Tongue (tissue), 3 donors: ENCODE measurements at places on chromosomes 6 and 20. TPM values are rescaled to one million over a fixed set of nuclear protein-coding genes. Genes with fewer than 3 reads are reported as not detected.

GRCh38 chr6:8627085-8627861 is 191.9 kb upstream of the SLC35B3 start:
- DNase-seq: peak; percentile 18

VNN1 gene
- total RNA-seq: 0.31 TPM

DNA sequence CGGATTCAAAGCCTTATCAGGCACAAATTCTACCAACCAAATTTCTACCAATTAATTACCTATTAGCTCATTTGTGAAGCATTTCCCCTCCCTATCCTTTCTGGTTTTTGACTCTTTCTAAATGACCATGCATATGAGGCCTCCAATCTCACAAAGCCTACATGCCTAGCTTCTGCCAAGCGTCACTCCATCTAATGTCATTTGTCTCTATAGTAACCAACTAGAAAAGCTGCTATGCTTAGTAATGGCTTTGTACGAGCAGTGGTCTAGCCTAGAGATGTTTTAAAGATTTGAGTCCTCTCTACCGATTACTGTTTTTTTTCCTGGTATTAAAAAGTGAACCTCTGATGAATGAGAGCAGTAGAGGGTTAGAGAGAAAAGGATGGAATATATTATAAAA is 4.8 kb upstream of the ASF1A start:
- no peak for DNase-seq

IP6K3 gene
- total RNA-seq: 41.4 TPM

GJE1 gene
- total RNA-seq: not detected

- DNase-seq: peak; percentile 35
These were observed 176.7 kb downstream of the HACE1 start for GRCh38 chr6:104682722-104683643.

RAET1L gene
- 3.3 TPM for total RNA-seq

MRAP2 gene
- 32.9 TPM for total RNA-seq

DNA sequence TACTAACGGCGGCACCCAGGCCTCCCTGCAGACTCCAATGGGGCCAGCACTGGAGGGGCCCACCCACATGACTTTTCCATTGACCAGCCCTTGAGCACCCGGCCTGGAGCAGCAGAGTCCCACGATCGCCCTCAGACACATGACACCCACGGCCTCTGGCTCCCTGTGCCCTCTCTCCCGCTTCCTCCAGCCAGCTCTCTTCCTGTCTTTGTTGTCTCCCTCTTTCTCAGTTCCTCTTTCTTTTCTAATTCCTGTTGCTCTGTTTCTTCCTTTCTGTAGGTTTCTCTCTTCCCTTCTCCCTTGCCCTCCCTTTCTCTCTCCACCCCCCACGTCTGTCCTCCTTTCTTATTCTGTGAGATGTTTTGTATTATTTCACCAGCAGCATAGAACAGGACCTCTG is 26.1 kb upstream of the FANCE start:
- DNase-seq: no peak

GRCh38 chr20:41304002-41304401 is 13.5 kb downstream of the ZHX3 start:
- DNase-seq: no peak

GRCh38 chr6:38012573-38012972 is 193.0 kb downstream of the ZFAND3 start:
- peak; percentile 38 for DNase-seq

DNA sequence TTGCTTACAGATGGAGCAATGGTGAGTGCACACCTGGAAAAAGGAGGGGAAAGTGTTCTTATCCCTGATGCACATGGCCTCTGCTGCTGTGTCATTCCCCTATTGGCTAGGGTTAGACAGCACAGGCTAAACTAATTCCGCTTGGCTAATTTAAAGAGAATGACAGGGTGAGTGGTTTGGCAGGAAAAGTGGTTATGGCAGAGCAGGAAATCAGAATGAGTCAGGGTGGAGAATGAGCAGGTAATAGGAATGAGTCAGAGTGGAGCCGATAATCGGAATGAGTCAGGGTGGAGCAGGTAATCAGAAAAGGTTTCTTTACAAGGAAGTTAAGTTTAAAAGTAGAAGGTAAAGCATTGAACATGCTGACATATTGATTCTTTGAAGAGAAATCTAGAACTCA is 355.5 kb upstream of the HTR1E start:
- no peak for DNase-seq

DNA sequence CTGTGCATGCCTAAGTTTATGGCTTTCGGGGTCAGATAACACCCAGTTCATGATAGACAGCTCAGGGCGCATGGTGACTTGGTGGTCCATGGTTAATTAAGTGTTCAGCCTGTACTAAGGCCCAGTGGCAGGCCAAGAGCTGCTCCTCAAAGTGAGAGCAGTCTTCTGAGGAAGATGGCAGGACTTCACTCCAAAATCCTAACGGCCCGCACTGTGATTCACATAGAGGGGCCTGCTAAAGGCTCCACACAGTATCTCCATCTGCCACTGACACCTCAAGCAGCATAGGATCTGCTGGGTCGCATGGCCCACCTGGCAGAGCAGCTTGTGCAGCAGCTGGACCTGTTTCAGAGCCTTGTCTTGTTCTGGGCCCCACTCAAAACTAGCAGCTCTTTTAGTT is 10.6 kb upstream of the CST7 start:
- no peak for DNase-seq

DNA sequence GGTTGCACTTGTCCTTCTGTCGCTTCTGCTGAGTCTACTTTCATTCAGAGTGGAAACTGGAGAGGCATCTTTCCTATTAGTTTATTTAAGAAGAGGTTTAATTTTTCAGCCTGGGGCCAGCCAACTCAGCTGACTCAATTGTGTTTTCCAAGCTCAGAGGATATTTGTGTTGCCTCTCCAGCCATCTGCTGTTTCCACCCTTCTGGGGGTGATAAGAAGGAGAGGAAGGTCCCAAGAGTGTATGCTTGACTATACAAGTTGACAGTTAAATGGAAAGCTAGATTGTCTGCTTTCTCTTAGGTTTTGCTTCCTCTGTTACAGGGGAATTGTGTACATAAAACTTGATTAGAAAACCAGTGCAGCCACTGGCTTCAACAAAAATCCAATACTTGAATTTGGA is 3.0 kb downstream of the PSMF1 start:
- no peak for DNase-seq

GRCh38 chr6:5936631-5937030 is 70.1 kb downstream of the NRN1 start:
- peak; percentile 42 for DNase-seq

- DNase-seq: no peak
These were observed 23.9 kb upstream of the C6orf141 start for GRCh38 chr6:49526598-49526997.

- DNase-seq: no peak
These were observed 718.0 kb downstream of the UTRN start for GRCh38 chr6:145003145-145003544.

GRCh38 chr6:158020272-158020711 is 38.6 kb downstream of the SYNJ2 start:
- DNase-seq: no peak

- no peak for DNase-seq
These were observed 6.6 kb downstream of the PPDPF start for GRCh38 chr20:63527184-63527583.

- DNase-seq: peak; percentile 28
These were observed 471.7 kb downstream of the CDKAL1 start for GRCh38 chr6:21005816-21006570.

DNA sequence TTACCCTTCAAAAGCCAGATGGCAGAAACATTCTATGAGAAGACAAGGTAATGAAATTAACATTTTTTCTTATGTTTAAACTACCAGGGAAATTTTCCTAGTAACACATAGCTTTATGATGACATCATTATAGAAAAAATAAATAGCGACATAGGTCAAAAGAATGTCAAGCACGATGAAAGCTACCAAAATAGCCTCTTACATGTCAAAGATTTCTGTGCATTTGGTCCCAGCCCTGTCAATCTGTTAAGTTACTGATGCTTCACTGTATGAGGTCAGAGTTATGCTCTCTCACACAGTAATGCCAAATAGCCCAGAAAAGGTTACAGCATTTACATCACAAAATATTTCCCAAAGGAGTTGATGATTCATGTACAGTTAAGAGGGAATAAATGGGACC is 199.8 kb upstream of the DEFB112 start:
- no peak for DNase-seq

DNA sequence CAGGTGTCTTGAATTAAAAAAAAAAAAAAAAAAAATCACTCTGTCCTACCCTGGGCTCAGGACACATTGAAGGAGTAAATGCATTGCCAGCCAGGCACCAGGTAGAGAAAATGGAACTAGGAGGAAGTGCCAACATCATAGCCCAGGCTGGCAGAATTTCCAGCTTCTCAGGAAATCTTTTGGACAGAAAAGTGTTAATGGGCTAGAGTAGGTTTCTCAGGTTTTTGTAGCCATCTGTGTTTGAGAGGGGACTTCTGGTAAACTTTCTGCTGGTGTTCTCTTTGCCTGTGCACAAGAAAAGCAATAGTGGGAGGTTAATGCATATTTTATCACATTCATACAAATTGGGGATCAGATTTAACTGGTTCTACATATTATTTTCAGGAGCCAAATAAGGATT is 678.3 kb upstream of the NRSN1 start:
- DNase-seq: no peak

TCF15 gene
- total RNA-seq: 4.0 TPM

GRCh38 chr20:46308258-46309157 is at the start of gene CDH22:
TSS of gene CDH22 (minus strand) at chr20:46308498. CDS start at chr20:46251294, 57,204 bp downstream.
- peak; percentile 59 for DNase-seq

GRCh38 chr6:53796791-53797190 is 2.0 kb downstream of the LRRC1 start:
- DNase-seq: no peak

TLDC2 gene
- 0.21 TPM for total RNA-seq

BPIFA1 gene
- total RNA-seq: 109 TPM

DNA sequence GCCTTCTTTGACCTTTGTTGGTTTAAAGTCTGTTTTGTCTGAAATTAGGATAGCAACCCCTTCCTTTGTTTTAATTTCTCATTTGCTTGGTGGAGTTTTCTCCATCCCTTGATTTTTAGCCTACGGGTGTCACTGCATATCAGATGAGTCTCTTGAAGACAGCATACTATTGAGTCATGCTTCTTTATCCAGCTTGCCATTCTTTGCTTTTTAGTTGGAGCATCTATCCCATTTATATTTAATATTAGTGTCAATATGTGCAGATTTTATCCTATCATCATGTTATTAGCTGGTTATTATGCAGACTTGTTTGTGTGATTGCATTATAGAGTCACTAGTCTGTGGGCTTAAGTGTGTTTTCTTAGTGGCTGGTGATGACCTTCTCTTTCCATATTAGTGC is 622.2 kb downstream of the MMUT start:
- DNase-seq: no peak

GRCh38 chr6:170111141-170111664 is 179.7 kb downstream of the DLL1 start:
- no peak for DNase-seq

OR2J2 gene
- total RNA-seq: not detected

DOK5 gene
- 20.1 TPM for total RNA-seq

DNA sequence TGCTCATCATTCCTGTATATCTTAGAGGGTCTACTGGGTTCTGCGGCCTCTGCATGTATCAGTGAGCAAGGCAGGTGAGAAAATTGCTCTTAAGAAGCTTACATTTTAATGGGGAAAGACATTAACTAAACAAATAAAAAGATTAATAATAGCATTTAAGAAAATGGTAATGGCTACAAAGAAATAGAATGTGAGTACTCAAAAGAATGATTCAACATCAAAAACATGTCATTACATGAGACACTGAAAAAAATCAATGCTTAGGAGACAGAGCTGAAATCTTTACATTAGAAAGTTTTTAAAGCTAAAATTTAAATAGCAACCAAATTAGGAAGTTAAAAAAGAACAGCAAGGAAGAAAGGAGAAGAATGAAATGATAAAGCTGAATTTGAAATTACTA is 146.9 kb upstream of the PHACTR1 start:
- DNase-seq: no peak

DNA sequence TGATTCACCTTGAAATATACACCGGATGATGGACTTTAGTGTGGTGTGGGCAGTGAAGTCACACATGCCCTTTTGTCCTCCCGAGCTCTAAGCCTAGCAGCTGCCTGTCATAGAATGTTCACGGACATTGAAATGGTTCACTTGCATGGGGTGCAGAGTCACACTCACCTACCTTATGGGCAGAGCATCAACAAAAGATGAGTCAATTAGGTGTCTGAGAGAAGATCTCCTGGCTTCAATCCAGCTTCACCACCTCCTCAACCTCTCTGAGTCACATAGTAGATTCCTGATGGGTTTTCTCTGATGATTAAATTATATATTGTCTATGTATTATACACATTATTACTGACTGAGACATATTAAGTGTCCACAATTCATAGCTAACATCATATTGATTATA is 48.1 kb upstream of the HLA-E start:
- no peak for DNase-seq

TCF19 gene
- 16.4 TPM for total RNA-seq

GRCh38 chr6:56671651-56672461 is 29.2 kb upstream of the DST start:
- peak; percentile 89 for DNase-seq

GRCh38 chr20:48841196-48841874 is 13.5 kb upstream of the PREX1 start:
- no peak for DNase-seq

REM1 gene
- total RNA-seq: 4.5 TPM

DNA sequence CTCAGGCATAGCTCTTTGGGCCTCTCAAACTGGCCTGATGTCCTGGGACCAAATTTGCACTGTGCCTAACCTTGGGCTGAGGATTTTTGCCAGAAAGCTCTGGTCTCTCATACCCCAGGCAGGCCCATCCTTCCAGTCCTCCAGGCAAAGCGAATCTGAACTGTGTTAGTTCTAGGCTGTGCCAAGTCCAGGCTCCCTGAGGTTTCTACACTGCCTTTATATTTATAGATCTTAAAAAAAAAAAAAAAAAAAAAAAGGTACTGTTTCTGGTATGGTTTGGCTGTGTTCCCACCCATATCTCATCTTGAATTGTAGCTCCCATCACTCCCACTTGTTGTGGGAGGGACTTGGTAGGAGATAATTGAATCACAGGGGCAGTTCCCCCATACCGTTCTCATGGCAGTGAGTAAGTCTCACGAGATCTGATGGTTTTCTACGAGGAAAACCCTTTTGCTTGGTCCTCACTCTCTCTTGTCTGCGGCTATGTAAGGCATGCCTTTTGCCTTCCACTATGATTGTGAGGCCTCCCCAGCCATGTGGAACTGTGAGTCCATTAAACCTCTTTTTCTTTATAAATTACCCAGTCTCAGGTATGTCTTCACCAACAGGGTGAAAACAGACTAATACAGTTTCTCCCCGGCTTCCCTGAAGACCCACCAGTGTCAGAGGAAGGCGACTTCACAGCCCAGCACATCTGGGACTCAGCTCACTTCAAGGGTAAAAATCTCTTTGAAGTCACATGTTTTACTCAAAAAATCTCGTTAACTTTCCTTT is 39.0 kb upstream of the TBXT start:
- DNase-seq: no peak

HLA-DOA gene
- 1.6 TPM for total RNA-seq

DNA sequence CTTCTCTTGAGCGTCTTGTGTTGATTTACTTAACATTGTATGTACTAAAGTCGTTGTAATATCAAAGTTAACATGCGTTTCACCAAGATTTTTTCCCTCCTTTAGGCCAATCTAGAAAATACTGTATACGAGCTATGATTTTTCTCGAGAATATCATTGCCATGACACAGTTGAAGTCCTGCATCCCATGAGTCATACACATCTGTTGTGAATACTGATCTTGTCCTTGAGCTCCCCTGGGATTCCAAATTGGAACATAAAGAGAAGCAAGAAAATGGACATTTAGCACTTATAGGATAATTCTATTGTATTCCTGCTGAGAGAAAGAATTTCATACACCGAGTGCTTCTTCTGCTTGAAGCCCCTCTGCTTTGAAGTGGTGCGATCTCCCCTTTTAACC is 109.6 kb downstream of the SLC35B3 start:
- no peak for DNase-seq

- no peak for DNase-seq
These were observed 342.4 kb upstream of the ARID1B start for GRCh38 chr6:156434795-156435190.
